AG08395 (cell line): ENCODE measurements at places on chromosomes 4 and X.
A peak's percentile ranks its signal among the peaks of the same experiment; 100 is the strongest.

DNA sequence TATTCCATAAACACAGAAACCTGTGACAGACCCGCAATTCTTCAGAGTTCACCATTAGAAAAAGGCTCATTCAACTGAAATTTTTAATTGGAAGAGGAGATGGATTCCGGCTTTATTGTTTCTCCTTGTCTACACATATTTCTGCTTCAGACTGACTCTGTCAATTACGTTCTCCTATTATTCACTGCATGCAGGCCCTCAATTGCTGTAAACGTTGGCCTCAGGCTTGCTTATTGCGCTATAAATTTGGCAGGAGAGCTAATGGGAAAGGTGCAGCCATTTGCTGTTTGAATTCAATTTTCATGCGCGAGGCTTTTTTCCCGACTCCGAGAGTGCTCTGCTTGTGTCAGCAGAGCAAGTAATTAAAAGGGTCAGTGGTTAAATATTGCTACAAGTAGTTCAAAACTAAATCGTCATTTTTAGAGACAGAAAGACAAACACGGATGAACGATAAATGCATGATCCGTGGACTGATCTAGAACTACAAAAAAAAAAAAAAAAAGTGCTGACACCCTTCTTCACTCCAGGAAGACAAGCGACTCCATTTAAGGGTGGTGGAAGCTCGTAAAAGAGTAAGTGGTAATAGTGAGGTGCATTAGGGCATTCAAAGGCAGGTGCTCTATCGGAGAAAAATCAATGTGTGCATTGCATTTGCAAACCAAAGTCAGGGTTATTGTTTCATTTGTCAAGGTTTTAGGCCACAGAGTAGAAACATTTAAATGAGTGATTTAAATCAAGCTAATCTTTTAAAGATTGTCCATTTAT is 841.6 kb upstream of the FRG1 start:
- no peak for DNase-seq

- DNase-seq: peak; percentile 82
These were observed 40.2 kb downstream of the ATP10D start for GRCh38 chr4:47525154-47525819.

GRCh38 chr4:147651563-147651962 is 32.4 kb downstream of the PRMT9 start:
- no peak for DNase-seq

GRCh38 chr4:111556141-111556781 is 589.0 kb upstream of the FAM241A start:
- peak; percentile 5 for DNase-seq

GRCh38 chr4:78480286-78480685 is 71.3 kb upstream of the ANXA3 start:
- DNase-seq: peak; percentile 4

DNA sequence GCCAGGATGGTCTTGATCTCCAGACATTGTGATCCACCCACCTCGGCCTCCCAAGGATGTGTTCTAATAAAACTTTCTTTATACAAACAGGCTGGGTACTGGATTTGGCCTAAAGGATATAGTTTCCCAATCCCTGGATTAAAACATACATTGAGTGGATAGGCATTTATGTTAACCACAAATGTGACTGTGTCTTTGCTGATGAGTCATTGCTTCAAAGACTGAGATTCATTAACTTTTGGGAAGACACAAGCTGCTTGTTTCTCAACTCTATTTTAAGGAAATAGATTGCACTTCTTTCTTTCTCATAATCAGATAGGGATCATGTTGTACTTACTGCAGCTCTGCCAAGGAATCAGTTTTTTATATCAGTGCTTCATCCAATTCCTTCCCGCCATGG is 131.3 kb upstream of the AGA start:
- DNase-seq: peak; percentile 53

DNA sequence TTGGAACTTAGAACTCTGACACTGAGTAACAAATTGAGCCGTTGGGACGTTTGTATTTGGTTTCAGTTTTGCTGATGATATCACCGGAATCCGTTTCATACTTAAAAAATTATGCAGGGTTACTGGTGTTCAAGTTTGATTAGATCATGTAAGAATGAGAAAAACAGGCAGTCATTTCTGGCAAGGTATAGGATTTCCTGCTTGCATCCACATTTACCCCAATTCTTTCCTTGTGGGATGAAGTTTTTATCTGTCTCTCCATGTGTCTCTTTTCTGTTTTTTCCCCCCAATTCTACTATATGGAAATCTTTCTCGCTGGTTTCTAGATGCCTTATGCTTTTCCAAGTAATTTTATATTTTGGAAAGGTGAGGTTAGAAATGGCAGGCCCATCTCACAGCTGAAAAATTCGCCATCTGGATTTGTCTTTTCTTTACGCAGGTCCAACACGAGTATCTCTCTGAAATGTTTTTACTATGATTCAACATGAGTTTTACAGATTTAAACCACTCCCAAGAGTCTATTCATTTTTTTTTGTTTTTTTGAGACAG is 197.9 kb downstream of the SHOX start:
- peak; percentile 11 for DNase-seq

GRCh38 chr4:138037696-138038095 is 204.5 kb downstream of the SLC7A11 start:
- peak; percentile 68 for DNase-seq

DNA sequence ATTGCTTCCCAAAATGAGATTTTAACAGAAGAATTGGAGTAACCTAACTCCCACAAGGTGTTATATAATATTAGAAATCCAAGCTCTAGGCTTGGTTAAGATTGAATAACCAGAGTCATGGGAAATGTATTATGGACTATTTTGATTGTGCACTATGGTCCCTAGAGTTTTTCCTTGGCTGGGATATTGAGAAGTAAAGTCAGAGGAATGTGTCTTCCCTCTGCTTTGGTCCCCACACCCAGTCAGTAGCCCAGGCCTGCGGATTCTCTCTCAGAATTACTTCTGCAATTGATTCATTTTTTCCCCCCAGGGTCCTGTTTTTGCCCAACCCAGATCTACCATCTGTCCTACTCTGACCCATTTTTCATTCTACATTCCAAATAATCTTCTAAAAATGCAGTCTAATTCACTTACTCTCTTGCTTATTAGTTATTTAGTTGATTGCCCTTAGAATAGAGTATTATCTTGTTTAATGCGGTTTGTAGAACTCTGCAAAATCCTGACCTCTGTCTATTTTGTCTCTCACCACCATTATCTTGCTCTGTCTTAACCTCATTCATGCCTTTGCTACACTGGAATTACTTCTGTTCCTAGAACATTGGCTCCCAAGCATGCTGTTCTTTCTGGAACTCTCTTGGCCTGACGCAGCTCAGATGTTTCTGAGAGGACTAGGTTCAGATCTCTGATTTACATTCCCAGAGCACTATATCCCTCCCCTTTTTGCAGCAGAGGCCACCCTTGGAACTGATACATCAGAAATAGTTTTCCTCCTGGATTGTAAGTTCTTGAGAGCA is 23.6 kb downstream of the GUCY1A1 start:
- DNase-seq: no peak

GRCh38 chrX:17374619-17375366 is at the start of gene NHS:
Gene NHS (plus strand): TSS chrX:17375200. CDS start chrX:17375758, 558 bp downstream.
- DNase-seq: peak; percentile 78

DNA sequence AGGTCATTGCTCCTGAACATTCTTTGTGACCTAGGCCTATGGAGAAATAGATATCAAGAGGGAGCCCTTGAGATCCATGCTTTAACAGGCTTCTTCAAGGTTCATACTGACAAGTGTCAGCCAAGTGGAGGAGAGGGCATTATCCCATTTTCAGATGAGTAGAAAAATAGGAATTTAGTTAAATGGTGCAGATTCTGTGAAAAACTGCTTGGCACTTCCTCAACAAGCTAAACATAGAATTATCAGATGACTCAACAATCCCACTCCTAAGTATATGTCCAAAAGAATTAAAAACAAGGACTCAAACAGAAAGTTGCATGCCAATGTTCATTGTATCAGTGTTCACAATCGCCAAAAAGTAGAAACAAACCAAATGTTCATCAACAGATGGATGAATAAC is 43.8 kb upstream of the KCNIP4 start:
- no peak for DNase-seq

DNA sequence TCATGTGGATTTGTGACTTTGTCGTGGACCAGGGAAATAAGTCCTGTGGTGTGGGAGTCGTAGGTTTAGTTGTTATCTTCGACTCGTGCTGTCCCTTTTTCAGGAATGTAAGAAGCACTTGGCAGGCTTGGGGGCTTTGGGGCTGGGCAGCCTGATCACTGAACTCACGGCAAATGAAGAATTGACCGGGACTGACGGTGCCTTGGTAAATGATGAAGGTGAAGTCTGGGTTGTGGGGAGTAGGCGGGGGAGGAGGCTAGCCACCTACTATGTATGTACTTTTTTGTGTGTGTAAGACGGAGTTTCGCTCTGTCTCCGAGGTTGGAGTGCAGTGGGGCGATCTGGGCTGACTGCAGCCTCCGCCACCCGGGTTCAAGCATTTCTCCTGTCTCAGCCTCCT is 1.2 kb downstream of the TAF1 start:
- no peak for DNase-seq

DNA sequence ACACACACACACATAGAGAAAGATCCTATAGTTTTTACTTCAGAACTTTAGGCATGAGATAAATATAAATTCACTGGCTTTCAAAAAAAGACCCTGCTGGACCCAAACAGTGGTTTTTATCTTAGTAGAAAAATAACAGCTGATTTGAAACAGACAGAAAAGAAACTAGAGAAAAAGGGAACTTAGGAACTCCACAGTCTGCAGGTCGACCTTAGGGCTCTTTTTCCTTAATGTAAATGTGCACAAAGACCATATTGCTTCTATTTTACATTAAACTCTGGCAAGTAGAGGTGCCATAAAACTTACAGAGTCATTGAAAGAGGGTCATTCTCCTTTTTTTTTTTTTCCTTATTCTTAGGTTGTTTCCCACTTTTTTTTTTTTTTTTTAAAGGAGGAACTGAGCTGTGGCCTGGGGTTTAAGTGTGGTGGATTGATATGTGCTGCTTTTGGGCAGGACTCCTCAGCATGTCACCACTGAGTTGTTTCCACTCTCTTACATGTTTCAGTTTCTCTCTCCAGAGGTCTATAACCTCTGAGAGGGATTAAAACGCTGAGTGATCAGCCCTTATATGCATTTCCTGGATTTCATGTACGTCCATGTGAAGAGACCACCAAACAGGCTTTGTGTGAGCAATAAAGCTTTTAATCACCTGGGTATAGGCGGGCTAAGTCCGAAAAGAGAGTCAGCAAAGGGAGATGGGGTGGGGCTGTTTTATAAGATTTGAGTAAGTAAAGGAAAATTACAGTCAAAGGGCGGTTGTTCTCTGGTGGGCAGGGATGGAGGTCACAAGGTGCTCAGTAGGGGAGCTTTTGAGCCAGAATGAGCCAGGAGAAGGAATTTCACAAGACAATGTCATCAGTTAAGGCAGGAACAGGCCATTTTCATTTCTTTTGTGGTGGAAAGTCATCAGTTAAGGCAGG is 70.8 kb upstream of the PACRGL start:
- no peak for DNase-seq

DNA sequence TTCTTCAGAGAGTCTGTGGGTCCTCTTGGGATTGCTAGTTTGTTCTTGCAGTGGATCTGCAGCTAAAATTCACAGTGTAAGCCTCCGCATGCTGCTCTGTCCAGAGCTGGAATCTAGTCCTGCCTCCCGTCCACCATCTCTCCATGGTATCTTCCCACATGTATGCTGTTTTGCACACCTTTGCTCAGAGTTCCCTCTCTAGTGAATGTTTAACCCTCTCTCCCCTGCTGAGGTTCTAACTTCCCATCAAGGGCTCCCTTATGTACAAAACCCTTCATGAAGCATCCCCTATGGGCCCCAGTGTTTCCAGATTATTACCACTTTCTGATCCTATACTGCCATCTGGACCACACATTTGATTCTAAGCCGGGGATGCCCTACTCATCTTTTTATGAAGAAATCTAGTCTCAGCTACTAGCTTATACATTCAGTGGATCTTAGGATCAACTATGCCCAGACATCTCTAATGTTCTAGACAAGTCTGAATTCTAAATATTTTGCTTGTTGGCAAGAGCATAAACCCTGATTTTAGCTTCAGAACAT is 157.3 kb downstream of the CPEB2 start:
- no peak for DNase-seq

GRCh38 chrX:124005228-124005627 is 43.7 kb downstream of the STAG2 start:
- no peak for DNase-seq
